NCI-H2081 treated with DMSO at 0.1 percent for 48 hours (cell line): ENCODE measurements at places on chromosomes 13 and 19.

GRCh38 chr13:21895779-21896178 is 224.9 kb downstream of the FGF9 start:
- DNase-seq: no peak

- DNase-seq: no peak
Observed at GRCh38 chr19:1315470-1316166, 29.9 kb downstream of the EFNA2 start.

DNA sequence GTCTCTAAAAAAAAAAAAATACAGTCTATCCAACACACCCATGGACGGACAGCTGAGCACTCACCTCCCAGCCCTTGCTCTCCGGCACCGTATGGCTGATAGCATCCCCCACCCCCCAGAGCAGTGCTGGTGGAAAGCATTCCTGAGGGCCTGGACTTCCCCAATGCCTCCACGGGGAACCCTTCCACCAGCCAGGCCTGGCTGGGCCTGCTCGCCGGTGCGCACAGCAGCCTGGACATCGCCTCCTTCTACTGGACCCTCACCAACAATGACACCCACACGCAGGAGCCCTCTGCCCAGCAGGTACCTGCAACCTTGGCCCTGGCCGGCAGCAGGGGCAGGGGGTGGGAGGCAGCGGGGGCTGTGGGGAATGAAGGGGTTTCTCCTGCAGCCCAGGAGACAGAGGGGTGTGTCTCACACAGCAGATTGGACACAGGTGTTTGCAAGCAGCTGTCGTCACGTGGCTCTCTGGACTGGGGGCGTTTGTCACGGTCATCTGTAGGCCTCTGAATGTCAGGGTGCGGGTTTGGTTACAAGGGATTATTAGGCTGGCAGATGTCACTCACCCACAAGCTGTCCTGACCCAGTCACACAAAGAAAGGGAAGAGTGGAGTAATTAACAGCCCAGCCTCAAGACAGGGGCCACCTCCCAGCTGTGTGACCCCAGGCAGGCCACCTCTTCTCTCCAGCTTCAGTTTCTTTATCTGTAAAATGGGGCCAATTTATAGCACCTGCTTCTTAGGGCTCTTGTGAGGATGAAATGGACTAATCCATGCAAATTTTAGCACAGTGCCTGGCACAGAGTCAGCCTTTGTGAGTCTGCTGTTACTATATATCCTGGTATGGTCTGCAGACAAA is 19.3 kb downstream of the PLD3 start:
- no peak for DNase-seq

DNA sequence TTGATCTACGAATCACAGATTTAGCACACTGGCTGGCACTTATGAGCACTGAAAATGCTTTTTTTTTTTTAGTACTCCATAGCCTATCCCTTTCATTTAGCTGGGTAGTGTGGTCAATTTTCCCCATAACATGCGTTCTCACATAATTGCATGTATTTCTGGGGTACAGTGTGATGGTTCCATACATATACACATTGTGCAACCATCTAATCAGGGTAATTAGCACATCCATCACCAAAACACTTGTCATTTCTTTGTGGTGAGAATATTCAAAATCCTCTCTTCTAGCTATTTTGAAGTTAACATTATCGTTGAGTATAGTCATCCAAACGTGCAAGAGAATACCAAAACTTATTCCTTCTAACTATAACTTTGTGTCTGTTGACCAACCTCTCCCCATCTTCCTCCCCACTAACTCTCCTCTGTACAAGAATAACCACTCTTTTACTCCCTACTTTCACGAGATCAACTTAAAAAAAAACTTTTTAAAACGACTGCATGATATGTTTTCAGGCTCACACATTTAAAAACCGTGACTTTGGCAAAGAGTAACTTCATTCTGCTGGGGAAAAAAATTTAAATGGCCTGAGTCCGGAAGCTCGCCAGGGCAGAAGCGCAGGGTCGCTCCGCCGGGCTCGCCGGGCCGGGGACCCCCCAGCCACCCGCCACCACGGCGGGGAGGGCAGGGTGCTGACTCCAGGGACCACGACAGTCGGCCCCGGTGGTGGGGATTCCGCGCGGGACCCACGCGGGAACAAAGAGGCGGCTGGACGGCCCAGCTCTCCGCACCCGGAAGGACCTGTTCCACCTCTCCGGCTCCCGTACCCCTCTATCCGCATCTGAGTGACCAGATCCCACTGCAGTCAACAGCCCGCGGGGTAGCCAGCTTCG is 868 bp upstream of the UBAC2 start:
- no peak for DNase-seq

GRCh38 chr13:100364591-100364990 is 224.0 kb downstream of the GGACT start:
- DNase-seq: no peak

DNA sequence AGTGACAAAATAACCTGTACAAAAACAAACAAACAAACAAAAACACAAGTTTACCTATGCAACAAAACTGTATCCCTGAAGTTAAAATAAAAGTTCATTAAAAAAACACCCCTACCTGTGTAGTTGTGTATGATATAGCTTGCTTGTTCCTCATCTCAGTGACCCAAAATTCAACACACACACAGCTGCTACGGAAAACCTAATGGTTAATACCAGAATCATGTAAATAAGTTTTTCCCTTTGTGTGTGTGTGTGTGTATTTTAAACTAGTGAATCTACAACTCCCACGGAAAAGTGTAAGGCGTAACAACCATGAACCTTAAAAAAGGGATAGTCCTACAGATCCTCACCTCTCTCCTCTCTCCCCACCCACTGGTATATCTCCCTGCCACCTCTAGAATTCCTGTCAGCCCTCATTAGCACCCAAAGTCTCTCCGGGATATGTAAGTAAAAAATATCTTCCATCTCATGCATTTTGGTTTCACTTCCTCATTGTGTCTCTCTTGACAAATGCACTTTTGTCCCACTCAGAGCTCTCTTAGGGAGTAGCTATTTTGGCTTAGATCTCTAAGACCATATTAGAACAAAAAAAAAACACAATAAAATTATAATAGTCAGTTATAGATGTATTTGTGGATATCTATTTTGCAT is 2236.5 kb downstream of the PCDH9 start:
- no peak for DNase-seq

DNA sequence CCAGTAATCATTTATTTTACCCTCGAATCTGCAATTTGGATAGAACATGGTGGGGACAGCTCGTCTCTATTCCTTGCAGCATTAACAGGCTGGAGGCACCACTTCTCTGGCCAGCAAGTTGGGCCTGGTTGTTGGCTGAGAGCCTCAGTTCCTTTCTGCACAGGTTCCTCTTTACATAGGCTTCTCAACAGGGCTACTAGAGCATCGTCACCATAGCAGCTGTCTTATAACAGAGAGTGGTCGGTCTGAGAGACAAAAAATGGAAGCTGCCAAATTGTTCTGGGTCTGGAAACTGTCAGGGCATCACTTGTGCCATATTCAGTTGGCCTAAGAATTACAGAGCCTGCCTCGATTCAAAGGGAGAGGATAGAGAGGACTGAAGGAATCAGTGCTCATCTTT is 86.7 kb downstream of the DNAJC15 start:
- no peak for DNase-seq

DNA sequence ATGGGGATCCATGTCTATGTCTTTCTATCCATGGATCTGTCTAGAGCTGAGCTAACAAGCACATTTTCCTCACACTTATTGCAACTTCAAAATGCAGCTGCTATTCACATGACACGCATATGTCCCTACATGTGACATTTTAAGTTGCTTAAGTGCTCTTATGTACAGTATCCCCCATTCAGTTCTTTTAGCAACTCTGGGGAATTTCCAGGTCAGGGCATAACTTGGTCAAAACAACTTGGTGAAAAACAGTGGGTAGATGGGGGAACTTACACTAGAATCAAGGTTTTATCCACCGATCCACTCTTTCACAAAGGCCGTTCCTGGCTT is 73.0 kb downstream of the COL4A1 start:
- no peak for DNase-seq

- no peak for DNase-seq
Observed at GRCh38 chr13:72368031-72368430, 359.4 kb downstream of the MZT1 start.

- no peak for DNase-seq
Observed at GRCh38 chr13:42486711-42487198, 87.2 kb upstream of the TNFSF11 start.

DNA sequence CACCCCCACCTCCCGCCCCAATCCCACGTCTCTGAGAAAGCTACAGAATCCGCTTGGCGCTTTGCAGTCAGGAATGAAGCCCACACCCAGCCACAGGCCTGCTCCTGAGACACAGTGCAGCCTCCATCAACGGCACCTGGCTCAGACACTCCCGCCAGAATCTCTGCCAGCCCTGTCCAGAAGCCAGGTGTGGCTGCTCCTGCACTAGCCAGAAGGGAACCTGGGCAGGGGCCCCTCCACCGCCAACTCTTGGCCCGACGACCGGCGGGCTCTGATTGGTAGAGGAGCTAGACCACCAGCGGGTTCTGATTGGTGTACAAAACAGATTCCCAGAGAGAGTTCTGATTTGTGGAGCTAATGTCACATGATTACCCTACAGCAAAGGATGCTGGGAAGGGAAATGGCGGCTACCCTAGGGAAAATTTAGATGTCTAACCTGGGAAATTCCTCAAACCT is 2.9 kb upstream of the PPP6R1 start:
- DNase-seq: no peak

DNA sequence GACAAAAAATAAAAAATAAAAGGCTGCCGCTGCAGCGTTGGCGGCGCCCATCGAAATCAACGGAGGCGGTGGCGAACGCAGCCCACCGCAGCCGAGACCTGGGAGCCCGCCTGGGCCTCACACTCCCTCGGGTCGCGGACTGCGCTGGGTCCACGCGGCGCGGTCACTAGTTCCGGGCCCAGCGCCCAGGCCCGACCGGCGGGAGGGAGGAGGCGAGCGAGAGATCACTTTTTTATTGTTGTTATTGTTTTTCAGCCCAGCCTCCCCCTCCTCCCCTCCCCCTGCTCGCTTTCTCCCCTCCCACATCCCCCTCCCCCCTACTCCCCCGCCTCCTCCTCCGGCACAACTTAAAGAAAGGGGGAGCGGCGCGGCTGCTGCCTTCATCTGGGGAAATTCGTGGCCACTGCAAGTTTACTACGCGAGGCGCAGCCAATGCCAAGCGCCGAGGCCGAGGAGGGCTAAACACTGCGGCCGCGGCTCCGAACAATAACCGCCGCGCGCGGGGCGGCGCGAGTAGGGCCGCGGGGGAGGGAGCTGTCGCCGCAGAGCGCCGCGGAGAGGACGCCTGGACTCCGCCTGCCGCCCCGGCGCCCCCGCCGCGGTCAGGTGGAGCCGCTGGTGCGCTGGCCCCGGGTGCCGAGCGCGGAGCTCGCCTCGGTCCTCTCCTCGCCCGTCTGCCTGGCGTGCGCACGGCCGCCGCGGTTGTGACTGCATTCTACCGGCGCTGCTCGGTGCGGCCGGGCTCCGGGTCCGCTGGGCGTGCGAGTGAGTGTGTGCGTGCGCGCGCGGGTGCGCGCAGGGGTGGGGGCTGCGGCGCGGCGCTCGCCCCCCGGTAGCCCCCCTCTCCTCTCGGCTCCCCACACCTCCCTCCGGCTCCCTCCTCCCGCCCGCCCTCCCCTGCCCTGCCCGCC is 505 bp upstream of the ZIC2 start:
- no peak for DNase-seq

- no peak for DNase-seq
Observed at GRCh38 chr13:39556866-39557265, 46.1 kb downstream of the LHFPL6 start.

DNA sequence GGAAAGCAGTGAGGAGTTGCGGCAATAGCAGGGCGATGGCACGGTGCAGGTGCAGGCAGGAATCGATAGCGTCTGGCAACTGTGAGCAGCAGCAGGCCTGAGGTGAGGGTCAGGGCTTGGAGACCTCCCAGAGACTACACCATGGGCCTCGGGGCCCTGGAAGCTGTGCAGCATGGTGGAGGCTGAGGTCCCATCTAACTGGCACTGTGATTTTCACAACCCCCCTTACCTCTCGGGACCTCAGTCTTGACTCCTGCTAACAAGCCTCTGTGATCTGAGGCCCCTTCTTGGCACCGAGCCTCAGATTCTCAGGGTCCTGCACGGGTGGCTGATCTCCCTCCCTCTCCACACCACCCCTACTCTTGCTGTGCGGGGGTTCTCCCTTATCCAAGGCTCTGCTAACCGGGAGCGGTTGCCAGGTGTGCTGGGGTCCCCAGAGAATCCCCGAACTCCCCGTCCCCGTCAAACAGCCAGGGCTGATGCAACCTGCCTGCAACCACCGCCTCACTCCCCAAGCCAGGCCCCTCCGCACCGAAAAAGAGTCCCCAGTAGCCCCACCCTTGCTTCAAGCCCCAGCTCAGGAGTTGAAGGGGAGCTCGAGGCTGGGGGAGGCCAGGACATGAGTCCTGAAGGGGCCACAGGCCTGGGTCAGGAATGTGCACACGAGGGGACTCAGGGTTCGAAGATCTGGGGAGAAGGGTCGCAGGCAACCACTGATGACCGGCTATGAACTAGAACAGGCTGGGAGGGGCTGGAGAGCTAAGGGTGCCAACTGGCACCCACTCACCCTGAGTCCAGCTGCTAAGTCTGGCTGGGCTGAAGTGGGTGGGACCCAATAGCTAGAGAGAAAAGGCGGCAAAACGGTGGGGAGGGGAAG is 4.8 kb upstream of the ATF5 start:
- no peak for DNase-seq

DNA sequence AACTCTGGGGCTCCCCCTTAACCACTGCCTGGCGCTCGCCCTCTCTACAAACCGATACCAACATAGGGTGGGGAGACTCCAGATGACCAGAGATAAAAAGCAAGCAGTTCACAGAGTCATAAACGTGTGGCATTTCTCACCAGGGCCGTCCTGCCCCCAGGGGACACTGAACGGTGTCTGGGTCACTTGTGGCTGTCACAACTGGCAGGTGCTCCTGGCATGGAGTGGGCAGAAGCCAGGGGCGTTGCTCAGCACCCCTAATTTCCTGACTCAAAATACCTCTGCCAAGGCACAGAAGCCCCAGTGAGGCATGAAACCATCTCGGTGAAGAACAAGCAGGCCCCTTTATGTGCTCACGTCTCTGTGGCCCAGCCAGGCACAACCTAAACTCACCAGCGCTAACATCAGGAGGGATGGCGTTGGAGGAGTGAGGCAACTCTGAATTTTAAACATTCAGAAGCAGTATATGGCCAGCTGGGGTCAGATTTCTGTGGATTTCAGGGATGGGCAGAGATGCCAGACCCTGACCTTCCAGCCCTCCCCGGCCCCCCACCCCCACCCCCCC is 1.8 kb downstream of the PIP5K1C start:
- no peak for DNase-seq

DNA sequence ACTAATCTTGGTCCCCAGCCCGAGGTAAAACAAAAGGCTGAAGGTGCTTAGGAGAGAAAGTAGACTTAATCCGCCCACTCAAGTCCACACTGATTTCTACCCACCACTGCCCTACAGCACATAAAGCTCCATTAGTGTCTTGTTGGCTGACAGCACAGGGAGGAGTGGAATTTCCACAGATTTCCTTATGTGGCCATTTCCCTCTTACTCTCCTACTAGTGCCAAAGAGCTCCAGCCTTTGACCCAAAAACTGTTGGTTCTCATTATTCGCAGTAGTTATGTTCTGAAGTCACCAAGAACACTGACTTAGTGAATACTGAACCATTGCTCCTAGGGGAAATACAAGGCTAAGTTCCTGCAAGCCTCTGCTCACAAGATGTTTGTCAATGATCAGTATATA is 61.2 kb downstream of the RAB20 start:
- DNase-seq: no peak
